ENCODE measurements at places on chromosomes 1 and 21. TPM values are rescaled to one million over a fixed set of nuclear protein-coding genes. Genes with fewer than 3 reads are reported as not detected.

Gene ANKRD35
- 3.4 TPM for polyA plus RNA-seq

Gene NEGR1
- polyA plus RNA-seq = 10.6 TPM

Gene AGT
- polyA plus RNA-seq = 0.38 TPM

Gene GCSAML
- not detected for polyA plus RNA-seq

Gene RPS6KA1
- 0.94 TPM for polyA plus RNA-seq

Gene TENT5C
- 4.2 TPM for polyA plus RNA-seq

DNA sequence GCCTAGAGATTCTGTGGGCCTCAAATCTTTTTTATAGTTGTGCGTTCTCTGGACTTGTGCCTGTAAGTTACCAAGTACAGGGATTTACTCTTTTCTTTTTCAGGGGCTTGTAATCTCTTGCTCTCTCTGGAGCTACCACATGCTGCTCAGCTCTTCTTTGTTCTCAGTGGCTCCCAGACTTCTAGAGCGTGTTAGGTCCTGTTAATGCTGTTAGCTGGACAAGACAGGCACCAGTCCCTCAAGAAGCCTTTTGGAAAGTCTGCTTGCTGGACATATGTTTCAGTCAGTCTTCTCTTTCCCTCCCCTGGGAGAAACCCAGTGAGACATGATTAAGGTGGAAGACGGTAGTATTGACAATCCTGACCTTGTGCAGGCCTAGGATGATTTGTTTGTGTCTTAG, 29.4 kb downstream of the KCNK2 start:
- H3K27me3 ChIP-seq = no peaks in the 10 kb centered on the region
- no peak for DNase-seq
- H3K36me3 ChIP-seq = no peaks in the 10 kb centered on the region
- H3K27ac ChIP-seq = no peak overlapping the region
- peaks cover 3% of the 10 kb centered on the region for H3K4me1 ChIP-seq

DNA sequence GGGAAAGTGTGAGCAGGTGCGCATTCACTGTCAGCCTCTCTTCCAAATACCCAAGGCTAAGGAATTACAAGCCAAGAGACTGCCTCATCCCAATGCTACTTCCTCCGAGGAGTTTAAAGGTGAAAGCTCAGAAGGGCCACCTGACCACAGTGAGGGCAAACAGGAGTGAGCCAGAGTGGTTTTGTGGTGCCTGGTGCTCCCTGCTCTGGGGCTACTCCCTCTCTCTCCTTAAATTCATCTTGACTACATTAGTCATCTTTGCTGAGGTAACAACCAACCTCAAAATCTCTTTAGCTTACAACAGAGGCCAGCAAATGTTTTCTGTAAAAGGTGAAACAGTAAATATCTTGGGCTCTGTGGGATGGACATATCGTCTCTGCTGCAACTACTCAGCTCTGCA, 14.2 kb upstream of the ZBTB8A start:
- H3K4me3 ChIP-seq = no peak overlapping the region
- no peak overlapping the region for H3K27ac ChIP-seq
- no peaks in the 10 kb centered on the region for H3K36me3 ChIP-seq
- H3K4me1 ChIP-seq = no peaks in the 10 kb centered on the region

- H3K4me3 ChIP-seq = no peak overlapping the region
- no peaks in the 10 kb centered on the region for H3K36me3 ChIP-seq
- H3K4me1 ChIP-seq = peaks cover 32% of the 10 kb centered on the region
- no peak overlapping the region for H3K27ac ChIP-seq
- H3K27me3 ChIP-seq = no peaks in the 10 kb centered on the region
Observed at GRCh38 chr1:109818988-109819764, 55.5 kb upstream of the EPS8L3 start.

GRCh38 chr1:82160036-82160435, 359.3 kb downstream of the ADGRL2 start:
- H3K27me3 ChIP-seq = no peaks in the 10 kb centered on the region
- H3K36me3 ChIP-seq = no peaks in the 10 kb centered on the region
- DNase-seq = peak; percentile 65
- peaks cover 11% of the 10 kb centered on the region for H3K4me1 ChIP-seq
- H3K27ac ChIP-seq = no peak overlapping the region

GRCh38 chr1:55318116-55318817, 103.1 kb upstream of the USP24 start:
- H3K27ac ChIP-seq = no peak overlapping the region
- peaks cover 3% of the 10 kb centered on the region for H3K4me1 ChIP-seq
- peak; percentile 63 for DNase-seq
- H3K27me3 ChIP-seq = no peaks in the 10 kb centered on the region
- no peak overlapping the region for H3K4me3 ChIP-seq

GRCh38 chr1:60541831-60542532, 468.4 kb upstream of the C1orf87 start:
- H3K27me3 ChIP-seq = no peaks in the 10 kb centered on the region
- no peaks in the 10 kb centered on the region for H3K4me1 ChIP-seq
- no peaks in the 10 kb centered on the region for H3K36me3 ChIP-seq
- no peak overlapping the region for H3K4me3 ChIP-seq
- no peak for DNase-seq

GRCh38 chr1:43247256-43247921, 22.4 kb upstream of the TMEM125 start:
- DNase-seq = no peak
- H3K4me1 ChIP-seq = no peaks in the 10 kb centered on the region
- H3K27me3 ChIP-seq = no peaks in the 10 kb centered on the region
- no peak overlapping the region for H3K4me3 ChIP-seq
- no peaks in the 10 kb centered on the region for H3K36me3 ChIP-seq

- DNase-seq = peak; percentile 66
- H3K36me3 ChIP-seq = peaks cover 1% of the 10 kb centered on the region
- H3K27ac ChIP-seq = no peak overlapping the region
- H3K4me3 ChIP-seq = peak overlapping the region; percentile 88
- no peaks in the 10 kb centered on the region for H3K27me3 ChIP-seq
Observed at GRCh38 chr1:179883745-179884138, 1.7 kb downstream of the TOR1AIP1 start.

GRCh38 chr1:174428739-174429138, 19.0 kb upstream of the GPR52 start:
- H3K4me3 ChIP-seq = no peak overlapping the region
- no peaks in the 10 kb centered on the region for H3K27me3 ChIP-seq
- DNase-seq = no peak

DNA sequence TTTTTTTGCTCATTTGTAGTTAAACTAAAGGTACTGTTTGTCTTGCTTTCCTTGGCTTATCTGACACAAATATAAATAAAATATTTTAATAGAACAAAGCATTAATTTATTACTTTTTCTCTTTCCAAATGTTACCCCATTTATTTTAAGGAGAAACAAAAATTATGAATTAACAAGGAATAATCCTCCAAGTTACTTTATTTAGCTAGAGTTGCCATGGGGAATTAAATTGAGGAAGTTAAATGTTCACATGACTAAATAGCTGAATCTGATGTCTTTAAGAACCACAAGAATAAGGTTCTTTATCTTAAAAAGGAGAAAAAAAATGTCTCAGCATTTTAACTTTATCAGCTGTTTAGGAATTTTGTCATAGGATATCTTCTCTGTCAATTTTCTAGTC, 12.3 kb downstream of the ATG4C start:
- no peak for DNase-seq
- H3K4me3 ChIP-seq = no peak overlapping the region
- H3K27me3 ChIP-seq = no peaks in the 10 kb centered on the region
- H3K36me3 ChIP-seq = no peaks in the 10 kb centered on the region
- no peak overlapping the region for H3K27ac ChIP-seq

GRCh38 chr1:100979631-100980030, 46.0 kb downstream of the DPH5 start:
- H3K36me3 ChIP-seq = no peaks in the 10 kb centered on the region
- H3K27me3 ChIP-seq = no peaks in the 10 kb centered on the region
- H3K27ac ChIP-seq = no peak overlapping the region
- H3K4me3 ChIP-seq = no peak overlapping the region

GRCh38 chr1:114502080-114502479, 8.9 kb downstream of the TRIM33 start:
- no peaks in the 10 kb centered on the region for H3K4me1 ChIP-seq
- no peaks in the 10 kb centered on the region for H3K27me3 ChIP-seq
- no peak overlapping the region for H3K27ac ChIP-seq
- no peaks in the 10 kb centered on the region for H3K36me3 ChIP-seq
- DNase-seq = no peak

DNA sequence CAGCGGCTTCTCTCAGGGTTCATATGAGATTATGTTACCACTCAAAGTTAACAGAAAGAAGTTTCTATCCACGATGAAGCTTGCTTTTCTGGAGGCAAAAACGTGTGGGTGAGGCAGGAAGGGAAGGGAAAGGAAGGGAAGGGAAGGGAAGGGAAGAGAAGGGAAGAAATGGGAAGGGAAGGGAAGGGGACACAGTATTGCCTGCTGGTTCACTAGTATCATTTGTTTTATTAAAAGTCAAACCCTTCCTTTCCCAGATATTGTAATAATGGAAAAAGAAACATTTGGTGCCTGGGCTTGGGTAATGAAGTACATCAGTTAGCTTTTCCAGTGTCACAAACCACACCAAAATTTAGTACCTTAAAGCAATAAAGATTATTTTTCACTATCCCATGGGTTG, 18.0 kb upstream of the MROH9 start:
- no peaks in the 10 kb centered on the region for H3K36me3 ChIP-seq
- no peaks in the 10 kb centered on the region for H3K4me1 ChIP-seq
- no peaks in the 10 kb centered on the region for H3K27me3 ChIP-seq
- no peak for DNase-seq

DNA sequence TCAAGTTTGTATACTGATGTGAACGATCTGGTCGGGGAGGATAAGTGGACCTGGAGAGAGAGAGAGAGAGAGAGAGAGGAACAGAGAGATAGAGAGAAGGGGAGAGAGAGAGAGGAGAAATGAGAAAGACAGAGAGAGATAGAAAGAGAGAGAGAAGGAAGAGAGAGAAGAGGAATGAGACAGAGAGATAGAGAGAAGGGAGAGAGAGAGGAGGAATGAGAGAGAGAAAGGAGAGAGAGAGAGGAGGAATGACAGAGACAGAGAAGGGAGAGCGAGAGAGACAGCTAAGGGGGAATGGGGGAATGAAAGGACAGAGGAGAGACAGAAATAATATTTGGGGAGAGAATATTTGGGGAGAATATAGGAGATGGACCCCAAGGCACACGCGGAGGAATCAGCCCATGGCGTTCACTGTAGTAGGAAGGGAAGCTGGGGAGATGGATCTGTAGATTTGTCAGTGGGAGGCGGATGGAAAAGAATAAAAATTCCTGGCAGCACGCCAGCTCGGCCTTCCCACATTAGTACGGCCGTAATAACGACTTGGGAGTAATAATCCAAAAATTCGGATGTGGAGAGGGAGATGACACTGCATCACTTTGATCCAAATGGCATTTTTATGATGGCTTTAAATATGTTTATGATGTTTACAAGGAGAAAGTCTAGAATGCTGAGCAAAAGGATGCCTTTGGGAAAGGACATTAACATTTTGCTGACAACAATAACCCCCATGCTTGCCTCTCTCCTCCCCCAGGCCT, 159.8 kb upstream of the KCNJ6 start:
- no peaks in the 10 kb centered on the region for H3K4me1 ChIP-seq
- no peaks in the 10 kb centered on the region for H3K36me3 ChIP-seq
- H3K27me3 ChIP-seq = peaks cover 8% of the 10 kb centered on the region
- H3K27ac ChIP-seq = no peak overlapping the region

GRCh38 chr1:246302251-246302625, 204.8 kb downstream of the SMYD3 start:
- no peaks in the 10 kb centered on the region for H3K36me3 ChIP-seq
- H3K27me3 ChIP-seq = no peaks in the 10 kb centered on the region
- no peak overlapping the region for H3K4me3 ChIP-seq
- H3K27ac ChIP-seq = no peak overlapping the region
- H3K4me1 ChIP-seq = no peaks in the 10 kb centered on the region

GRCh38 chr1:8727809-8728213, 89.6 kb downstream of the RERE start:
- H3K36me3 ChIP-seq = no peaks in the 10 kb centered on the region
- no peaks in the 10 kb centered on the region for H3K27me3 ChIP-seq
- DNase-seq = peak; percentile 27
- H3K4me3 ChIP-seq = no peak overlapping the region

Data from fibroblast of lung (primary cell).